Aorta (tissue), 5 donors: ENCODE measurements at places on chromosomes 16 and 17. TPM values are rescaled to one million over a fixed set of nuclear protein-coding genes. Genes with fewer than 3 reads are reported as not detected.

DNA sequence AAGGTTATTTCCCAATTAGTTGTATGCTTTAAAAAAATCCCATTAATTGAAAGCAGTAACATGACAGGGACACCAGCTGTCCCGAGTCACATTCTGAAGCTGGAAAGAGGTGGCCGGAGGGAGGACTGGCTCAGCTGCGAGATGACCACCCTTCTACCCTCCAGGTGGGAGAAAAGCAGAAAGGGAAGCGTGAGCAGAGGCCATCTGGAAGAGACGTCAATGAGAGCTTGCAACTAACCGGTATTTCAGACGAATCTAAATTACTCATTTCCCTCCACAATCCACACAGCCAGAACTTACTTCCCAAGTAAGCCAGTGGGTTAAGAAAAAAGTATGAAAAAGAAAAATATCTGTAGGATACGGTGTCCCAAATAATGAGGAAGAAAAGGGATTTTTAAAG lies 28.5 kb upstream of the SLC38A8 start:
- no peak for DNase-seq

DNA sequence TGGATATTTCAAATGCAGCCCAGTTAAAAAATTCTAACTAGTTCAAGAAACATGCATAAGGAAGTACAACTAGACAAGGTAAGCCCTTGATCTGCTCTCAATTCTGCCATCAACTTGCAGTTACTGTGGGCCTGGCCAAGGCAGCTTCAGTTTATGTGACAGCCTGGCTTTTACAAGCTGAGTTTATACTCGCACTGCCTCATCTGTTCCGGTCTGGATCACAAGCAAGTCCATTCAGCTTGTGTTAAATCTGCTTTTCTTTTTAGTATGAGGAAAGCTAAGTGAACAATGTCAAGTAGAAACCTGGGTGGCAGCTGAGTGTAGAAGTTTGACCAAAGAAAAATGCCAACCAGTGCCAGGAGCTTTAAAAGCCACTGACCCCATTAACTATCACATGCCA lies 76.6 kb upstream of the CORO6 start:
- DNase-seq = no peak

- DNase-seq = no peak
Observed at GRCh38 chr16:76226481-76226880, 50.7 kb upstream of the CNTNAP4 start.

GRCh38 chr16:17431012-17431411 lies 39.7 kb downstream of the XYLT1 start:
- no peak for DNase-seq

- DNase-seq = peak; percentile 90
Observed at GRCh38 chr17:45132572-45133463, 503 bp upstream of the PLCD3 start.

DNA sequence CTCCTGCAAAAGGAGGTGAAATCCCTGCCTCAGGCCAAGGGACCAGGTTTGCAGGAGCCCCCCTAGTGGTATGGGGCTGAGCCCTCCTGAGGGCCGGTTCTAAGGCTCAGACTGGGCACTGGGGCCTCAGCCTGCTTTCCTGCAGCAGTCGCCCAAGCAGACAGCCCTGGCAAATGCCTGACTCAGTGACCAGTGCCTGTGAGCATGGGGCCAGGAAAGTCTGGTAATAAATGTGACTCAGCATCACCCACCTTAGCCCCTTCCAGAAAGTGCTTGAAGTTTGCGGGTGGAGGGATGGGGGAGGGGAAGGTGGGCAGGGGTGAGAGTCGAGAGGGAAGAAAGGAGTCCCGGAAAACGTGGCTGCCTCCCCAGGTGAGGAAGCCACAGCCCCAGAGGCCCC lies 2.1 kb downstream of the MC1R start:
- DNase-seq = peak; percentile 53

DNA sequence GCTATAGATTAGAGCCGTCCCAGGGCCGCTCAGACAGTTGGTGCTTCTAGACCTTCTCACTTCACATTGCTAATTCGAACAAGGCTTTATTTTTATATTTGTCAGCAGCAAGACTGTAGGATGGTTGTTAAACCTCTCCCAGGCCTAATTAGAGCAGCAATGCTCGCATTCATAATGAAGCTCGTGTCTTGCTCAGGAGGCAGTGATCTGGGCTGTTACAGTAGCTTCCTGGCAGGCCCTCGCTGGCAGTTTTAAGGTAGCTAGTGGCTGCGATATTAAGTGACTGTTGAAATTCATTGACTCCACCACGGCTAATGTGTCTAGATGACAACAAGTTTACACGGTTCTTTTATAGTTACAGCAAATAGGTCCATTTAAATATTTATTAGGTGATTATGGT lies 23.2 kb upstream of the ANKFN1 start:
- DNase-seq = no peak

The HEXD gene
- 14.8 TPM for total RNA-seq

The LPO gene
- not detected for total RNA-seq

The SCIMP gene
- total RNA-seq = 5.8 TPM

The RND2 gene
- 2.7 TPM for total RNA-seq
